ENCODE measurements at places on chromosomes 2 and 18.

DNA sequence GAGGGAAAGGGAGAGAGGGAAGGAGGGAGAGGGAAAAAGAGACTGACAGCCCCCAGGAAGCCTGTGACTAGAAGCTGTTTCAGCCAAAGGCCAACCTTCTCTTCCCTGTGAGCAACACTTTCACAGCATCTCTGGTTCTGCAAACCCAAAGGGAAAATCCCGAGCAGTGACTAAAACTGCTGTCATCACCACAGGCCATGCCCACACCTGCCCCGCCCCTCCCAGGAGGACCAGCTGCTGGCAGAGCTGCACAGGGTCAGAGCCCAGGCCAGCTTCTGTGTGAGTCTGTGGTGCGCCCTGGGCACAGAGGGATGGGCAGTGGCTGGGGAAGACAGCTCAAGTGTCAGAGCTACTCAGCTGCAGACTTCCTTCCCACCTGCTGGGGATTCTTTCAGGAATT lies 64.9 kb upstream of the OTOS start:
- no peak for DNase-seq

DNA sequence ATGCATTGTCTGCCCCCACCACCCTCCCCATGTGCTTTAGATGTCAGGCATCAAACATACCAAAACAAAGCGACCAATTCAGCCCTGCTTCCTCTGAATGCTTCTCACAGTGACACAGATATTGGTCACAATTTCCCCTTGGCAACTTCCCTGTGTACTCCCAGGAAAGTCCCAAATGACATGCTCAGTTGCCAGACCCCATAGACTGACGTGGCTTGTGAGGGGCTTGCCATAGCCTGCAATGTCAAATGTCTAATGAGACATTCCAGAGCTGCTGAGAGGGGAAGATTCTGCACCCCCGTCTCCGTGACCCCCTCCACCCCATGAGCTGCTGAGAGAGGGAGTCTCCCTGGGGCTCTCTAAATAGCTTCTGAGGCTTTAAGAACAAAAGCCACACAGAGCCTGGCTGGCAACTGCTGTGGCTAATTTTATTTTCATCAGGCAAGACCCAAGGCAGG lies 47.3 kb downstream of the RFTN2 start:
- DNase-seq: no peak

GRCh38 chr2:200159829-200160781 lies 146.4 kb upstream of the SPATS2L start:
- DNase-seq: no peak

GRCh38 chr2:102518170-102518569 lies 45.1 kb downstream of the SLC9A4 start:
- no peak for DNase-seq
